ENCODE measurements at places on chromosomes 16 and 17.
A peak's percentile ranks its signal among the peaks of the same experiment; 100 is the strongest.

- no peaks in the 10 kb centered on the region for H3K36me3 ChIP-seq
- H3K27me3 ChIP-seq, result no peaks in the 10 kb centered on the region
- no peak for DNase-seq
- no peak overlapping the region for H3K4me3 ChIP-seq
Observed at GRCh38 chr17:75352079-75352569, 53.4 kb downstream of the GRB2 start.

GRCh38 chr16:12356632-12357340 lies 380.3 kb downstream of the SNX29 start:
- no peaks in the 10 kb centered on the region for H3K36me3 ChIP-seq
- no peaks in the 10 kb centered on the region for H3K27me3 ChIP-seq
- H3K4me3 ChIP-seq, result no peak overlapping the region
- no peak overlapping the region for H3K27ac ChIP-seq
- no peaks in the 10 kb centered on the region for H3K4me1 ChIP-seq

DNA sequence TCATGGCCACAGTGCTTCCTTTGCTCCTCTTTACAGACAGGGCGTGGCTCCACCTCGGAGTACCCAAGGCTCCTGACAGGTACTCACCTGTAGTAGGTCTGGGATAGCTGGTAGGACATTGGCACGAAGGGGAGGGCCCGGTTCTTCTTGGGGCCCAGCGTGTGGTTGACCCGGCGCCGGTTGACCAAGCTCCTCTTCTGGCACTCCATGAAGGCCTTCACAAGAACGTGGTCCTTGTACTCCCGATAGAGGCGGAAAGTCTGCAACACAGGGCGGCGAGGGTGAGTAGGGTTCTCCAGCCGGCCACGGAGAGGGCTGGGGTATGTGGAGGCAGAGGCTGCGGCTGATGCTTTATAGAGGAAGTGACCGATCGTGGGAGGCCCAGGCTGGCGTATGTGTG lies 69.7 kb downstream of the IL21R start:
- H3K27ac ChIP-seq, result no peak overlapping the region
- peaks cover 14% of the 10 kb centered on the region for H3K36me3 ChIP-seq
- no peak for DNase-seq

- no peak overlapping the region for H3K4me3 ChIP-seq
- peaks cover 53% of the 10 kb centered on the region for H3K27me3 ChIP-seq
- H3K27ac ChIP-seq, result no peak overlapping the region
- DNase-seq, result peak; percentile 67
- peaks cover 15% of the 10 kb centered on the region for H3K4me1 ChIP-seq
Observed at GRCh38 chr17:35372846-35373533, 431 bp downstream of the SLFN11 start.

DNA sequence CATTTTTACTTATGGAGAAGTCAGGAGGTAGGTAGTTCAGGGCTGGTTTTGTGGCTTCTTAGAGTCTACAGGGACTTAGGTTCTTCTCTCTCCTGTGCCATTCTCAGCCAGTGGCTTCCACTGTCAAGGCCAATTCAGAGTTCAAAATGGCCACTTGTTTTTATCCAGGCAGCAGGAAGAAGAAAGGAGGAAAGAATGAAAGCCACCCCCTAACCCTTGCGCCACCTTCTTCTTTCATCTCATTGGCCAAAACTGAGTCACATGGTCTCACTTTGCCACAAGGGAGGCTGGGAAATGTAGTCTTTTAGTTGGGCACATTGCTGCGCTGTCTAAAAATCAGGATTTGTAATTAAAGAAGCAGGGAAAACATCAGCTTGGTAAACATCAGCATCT lies 60.8 kb upstream of the MED9 start:
- H3K4me1 ChIP-seq, result peaks cover 18% of the 10 kb centered on the region
- peaks cover 2% of the 10 kb centered on the region for H3K27me3 ChIP-seq
- H3K27ac ChIP-seq, result peak overlapping the region; percentile 39
- H3K4me3 ChIP-seq, result no peak overlapping the region
- H3K36me3 ChIP-seq, result no peaks in the 10 kb centered on the region

DNA sequence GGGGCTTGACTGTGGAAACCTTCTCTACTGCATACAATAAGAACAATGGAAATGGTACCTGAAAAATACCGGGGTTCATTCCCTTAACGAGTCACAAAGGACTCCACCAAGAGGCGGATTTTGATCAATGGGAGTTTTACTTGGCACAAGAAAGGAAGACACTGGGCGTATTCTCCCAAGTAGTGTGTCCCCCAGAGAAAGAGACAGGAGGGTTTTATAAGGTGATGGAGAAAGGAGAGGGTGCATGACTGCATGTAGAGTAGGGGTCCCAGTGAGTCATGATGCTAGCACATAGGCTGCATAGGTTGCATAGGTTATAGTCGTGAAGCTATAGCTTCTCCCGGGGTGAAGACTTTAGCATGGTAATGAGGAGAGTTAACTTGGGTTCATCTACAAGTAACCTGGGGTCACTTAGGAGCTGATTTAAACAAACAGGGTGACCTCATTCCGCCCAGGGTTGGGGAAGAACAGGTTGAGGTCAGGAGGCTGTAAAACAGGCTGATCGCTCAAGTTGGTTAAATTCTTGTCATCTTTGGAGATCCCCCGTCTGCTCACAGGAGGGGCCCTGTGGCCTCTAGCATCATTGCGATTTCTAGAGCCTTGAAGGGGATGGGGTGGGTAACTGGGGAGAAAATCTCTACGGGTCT lies 1.5 kb downstream of the MPV17L start:
- no peak overlapping the region for H3K27ac ChIP-seq
- no peaks in the 10 kb centered on the region for H3K27me3 ChIP-seq
- H3K4me3 ChIP-seq, result no peak overlapping the region
- peak; percentile 33 for DNase-seq

DNA sequence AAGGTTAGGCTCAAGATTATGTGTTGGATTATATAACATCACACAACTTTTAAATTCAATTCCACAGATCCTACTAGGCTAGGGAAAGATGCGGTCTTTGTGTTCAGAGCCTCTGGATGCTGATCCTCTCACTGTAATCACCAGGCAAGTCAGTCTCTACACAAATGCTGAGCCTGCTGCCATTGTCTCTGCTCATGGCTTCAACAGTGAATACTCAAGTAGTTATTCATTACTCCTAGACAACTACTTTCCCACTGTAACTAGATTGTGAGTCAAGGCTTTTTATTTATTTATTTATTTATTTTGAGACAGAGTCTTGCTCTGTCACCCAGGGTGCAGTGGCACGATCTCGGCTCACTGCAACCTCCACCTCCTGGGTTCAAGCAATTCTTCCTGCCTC lies 15.8 kb upstream of the NDUFAB1 start:
- peaks cover 13% of the 10 kb centered on the region for H3K36me3 ChIP-seq
- no peak overlapping the region for H3K27ac ChIP-seq
- no peaks in the 10 kb centered on the region for H3K4me1 ChIP-seq
- no peak for DNase-seq
- H3K4me3 ChIP-seq, result no peak overlapping the region

DNA sequence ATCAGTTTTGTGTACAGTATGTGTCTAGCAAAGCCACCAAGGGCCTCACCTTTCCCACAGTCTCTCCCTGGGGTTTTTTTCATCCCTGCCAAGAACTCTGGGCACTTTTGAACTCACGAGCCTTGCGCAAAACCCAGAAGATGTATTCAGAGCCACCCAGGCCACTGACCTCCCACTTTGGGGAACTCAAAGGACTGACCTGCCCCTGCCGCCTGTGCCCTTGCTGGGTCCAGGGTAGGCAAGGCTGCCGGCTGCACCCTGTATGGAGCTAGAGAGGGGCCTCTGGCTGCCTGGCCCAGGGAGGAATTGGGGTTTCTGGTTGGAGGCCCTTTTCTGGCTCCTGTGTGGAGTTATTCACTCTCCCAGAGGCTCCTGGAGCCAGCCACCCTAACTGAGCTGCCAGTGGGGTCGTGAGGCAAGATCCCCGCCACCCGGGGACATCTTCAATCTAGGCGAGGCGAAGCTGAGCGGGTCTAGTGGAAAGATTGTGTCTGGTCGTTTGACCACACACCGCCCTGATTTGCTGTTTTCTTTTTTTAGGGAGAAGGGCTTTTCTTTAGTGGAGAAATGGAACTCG lies 1.9 kb downstream of the CDK5R1 start:
- H3K27ac ChIP-seq, result no peak overlapping the region
- peaks cover 8% of the 10 kb centered on the region for H3K4me1 ChIP-seq
- no peaks in the 10 kb centered on the region for H3K36me3 ChIP-seq
- DNase-seq, result no peak

DNA sequence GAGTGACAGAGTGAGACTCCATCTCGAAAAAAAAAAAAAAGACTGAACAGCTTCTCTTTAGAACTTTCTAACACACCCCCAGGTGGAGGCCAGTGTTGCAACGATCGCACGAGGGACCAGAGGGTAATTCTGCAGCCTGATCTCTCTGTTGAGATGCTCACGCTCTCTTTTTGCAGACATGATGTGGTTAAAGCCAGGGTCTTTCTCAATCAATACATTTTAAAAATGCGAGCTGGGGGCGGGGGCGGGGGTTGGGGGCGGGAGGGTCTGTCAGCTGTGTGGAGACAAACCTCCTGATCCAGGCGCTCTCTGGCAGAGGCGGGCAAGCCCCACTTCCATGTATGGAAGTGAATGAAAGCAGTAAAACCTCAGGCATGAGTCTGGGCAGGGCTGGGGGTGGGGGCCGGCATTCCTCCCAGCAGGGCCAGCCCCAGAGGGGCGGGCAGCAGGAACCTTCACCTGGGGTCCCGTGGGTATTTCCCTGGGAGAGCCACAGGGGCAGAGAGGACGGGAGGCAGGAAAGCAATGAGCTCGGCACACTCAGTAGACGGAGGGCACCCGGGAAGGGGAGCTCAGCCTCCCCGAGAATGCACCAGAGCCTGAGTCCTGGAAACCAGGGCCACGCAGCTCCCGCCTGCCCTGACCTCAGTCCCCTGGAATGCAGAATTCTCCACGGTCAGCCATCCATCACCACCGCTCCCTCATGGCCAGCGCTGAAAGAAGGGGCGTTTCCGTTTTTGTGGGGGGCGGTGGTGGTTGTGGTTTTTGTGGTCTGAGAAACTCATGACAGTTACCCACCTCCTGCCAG lies 28.0 kb downstream of the NXN start:
- H3K27me3 ChIP-seq, result no peaks in the 10 kb centered on the region
- peak overlapping the region; percentile 51 for H3K27ac ChIP-seq
- H3K4me1 ChIP-seq, result peaks cover 21% of the 10 kb centered on the region
- H3K4me3 ChIP-seq, result peak overlapping the region; percentile 39

DNA sequence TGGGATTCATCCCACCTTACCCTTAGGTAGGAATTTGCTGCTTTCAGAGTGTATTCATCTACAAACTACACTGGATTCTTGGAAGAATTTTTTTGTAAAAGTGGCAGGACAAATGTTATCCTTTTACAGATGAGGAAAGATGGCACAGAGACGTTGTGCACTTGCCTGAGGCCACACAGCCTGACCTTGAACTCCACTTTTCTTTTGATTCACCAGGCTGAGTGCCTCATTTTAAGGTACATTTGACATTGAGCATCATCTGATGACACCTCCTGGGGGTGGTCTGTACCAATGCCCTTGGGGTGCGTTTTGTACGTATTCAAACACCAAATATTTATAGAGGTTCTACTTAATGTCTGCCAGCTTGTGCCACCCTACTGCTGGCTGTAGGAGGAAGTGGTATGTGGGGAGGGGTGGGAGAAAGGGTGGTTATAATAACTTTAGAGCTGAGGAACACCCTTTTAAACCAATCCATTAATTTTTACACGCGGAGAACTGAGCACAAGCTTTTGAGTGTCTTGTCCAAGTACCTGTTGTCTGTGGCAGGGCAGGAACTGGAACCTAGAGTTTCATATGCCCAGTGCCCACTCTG lies 29.1 kb downstream of the HS3ST3B1 start:
- H3K4me1 ChIP-seq, result no peaks in the 10 kb centered on the region
- H3K27ac ChIP-seq, result no peak overlapping the region
- no peaks in the 10 kb centered on the region for H3K36me3 ChIP-seq
- peaks cover 27% of the 10 kb centered on the region for H3K27me3 ChIP-seq

DNA sequence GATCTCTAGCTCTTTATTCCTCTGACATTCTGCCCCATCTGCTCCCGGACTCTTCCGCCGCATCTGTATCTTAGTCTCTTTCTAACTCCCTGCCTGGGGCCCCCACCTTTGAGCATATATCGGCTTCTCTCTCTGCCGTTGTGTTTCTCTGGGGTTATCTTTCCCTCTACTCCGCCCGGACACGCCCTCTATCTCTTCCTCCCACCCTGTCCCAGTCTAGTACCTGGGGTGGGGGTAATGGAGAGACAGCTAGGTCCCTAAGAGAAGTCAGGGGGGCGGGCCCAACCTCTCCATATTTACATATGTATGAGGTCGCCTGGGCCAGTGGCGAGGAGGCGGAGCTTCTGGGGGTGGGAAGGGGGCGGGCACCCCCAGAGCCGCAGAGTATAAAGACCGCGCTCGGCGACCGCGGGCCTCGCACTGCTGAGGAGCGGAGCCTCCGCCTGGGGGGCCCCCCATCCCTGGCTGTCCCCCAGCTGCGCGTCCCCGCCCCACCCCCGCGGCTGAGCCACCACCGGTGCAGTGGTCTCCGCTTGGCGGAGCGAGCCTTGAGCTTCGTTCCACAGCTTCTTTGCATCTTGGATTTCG lies at the start of gene ATP1B2:
Gene ATP1B2 (plus strand): TSS at position 418 of the 588 bp plus-strand sequence. CDS start 593 bp downstream, outside the sequence.
- DNase-seq, result no peak
- no peak within 1 kb of the TSS for H3K27ac ChIP-seq
- H3K4me3 ChIP-seq, result no peak within 1 kb of the TSS
- no peaks in the 10 kb centered on the region for H3K4me1 ChIP-seq
- peaks cover 11% of the 10 kb centered on the region for H3K27me3 ChIP-seq

- H3K4me1 ChIP-seq, result no peaks in the 10 kb centered on the region
- H3K27ac ChIP-seq, result no peak overlapping the region
- DNase-seq, result no peak
- H3K27me3 ChIP-seq, result peaks cover 30% of the 10 kb centered on the region
- H3K36me3 ChIP-seq, result no peaks in the 10 kb centered on the region
Observed at GRCh38 chr17:45974916-45975630, 24.0 kb upstream of the STH start.

GRCh38 chr17:61770752-61771533 lies 92.4 kb downstream of the BRIP1 start:
- no peak for DNase-seq
- H3K4me3 ChIP-seq, result no peak overlapping the region
- H3K27ac ChIP-seq, result no peak overlapping the region
- peaks cover 10% of the 10 kb centered on the region for H3K4me1 ChIP-seq

- DNase-seq, result no peak
- H3K27me3 ChIP-seq, result no peaks in the 10 kb centered on the region
- peaks cover under 1% of the 10 kb centered on the region for H3K4me1 ChIP-seq
- H3K36me3 ChIP-seq, result no peaks in the 10 kb centered on the region
Observed at GRCh38 chr17:65593855-65594845, 32.7 kb upstream of the AXIN2 start.

DNA sequence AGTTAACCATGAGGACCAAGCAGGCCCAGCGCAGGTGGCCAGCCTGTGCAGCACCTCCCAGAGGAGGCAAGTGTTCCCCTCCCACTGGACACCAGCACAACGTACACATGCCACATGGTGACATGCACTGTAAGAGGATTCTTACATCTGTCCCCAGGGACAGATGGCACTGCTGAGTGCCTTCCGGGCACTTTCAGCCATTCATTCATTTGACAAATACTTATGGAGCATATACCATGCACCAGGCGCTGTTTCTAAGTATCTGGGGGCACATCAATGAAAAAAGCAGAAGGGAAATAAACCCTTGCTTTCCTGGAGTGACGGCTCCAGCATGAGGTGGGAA lies 79.6 kb downstream of the GAS7 start:
- H3K4me1 ChIP-seq, result no peaks in the 10 kb centered on the region
- no peak overlapping the region for H3K27ac ChIP-seq
